ENCODE measurements at places on chromosomes 1 and 21. TPM values are rescaled to one million over a fixed set of nuclear protein-coding genes. Genes with fewer than 3 reads are reported as not detected.
A peak's percentile ranks its signal among the peaks of the same experiment; 100 is the strongest.

DNA sequence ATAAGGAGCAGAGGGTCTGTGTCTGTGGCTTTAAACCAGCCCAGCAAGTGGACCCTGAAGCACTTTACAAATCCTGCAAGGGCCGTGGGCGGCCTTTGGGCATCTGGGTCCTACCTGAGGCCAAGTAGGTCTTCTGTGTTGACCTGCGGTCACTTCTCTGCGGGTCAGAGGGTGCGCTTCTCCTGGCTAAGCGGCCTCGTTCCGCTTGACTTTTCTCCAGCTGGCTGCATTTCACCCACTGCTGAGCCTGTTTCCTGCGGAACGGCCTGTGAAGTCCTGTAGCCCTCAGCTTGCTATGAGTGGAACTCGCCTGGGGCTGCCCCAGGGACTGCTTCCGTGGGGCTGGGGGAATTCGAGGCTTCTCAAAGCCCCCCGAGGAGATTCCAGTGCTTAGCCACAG lies 43.3 kb downstream of the SLC37A1 start:
- no peak for DNase-seq

- peak; percentile 64 for DNase-seq
These were observed 499 bp upstream of the SH3GLB1 start for GRCh38 chr1:86703696-86704457.

- DNase-seq, result no peak
These were observed 98.9 kb downstream of the PGBD5 start for GRCh38 chr1:230326971-230327891.

DNA sequence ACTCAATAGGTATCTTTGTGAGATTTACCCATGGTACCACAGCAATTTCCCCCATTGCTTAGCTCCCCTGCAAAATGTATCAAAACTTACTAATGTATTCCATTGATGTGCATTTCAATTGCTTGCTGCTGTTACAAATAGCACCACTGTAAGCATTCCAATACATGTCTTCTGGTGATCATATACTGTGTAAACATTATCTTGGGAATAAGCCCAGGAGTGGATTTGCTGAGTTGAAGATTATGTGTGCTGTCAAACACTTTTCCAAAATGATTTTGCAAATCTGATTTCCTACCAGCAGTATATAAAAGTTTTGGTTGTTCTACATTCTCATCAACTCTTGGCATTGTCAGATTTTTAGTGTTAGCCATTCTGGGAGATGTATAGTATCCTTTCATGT lies 141.0 kb upstream of the KCTD3 start:
- DNase-seq, result no peak

DNA sequence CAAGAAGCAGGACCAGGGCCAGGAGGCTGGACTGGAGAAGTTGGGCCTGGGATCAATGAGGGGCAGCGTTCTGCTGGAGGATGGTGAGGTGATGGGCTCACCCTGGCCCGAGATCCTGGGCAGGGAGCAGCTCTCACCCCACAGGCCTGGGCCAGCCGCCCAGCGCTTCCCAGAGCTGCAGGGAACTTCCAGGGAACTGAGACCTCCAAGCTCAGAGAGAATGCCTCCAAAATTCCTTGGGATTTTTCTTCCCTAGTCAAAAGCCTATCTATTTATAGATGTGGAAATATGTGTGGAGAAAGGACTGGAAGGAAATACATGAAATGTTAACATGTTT lies 121.2 kb downstream of the SPSB1 start:
- DNase-seq, result no peak

DNA sequence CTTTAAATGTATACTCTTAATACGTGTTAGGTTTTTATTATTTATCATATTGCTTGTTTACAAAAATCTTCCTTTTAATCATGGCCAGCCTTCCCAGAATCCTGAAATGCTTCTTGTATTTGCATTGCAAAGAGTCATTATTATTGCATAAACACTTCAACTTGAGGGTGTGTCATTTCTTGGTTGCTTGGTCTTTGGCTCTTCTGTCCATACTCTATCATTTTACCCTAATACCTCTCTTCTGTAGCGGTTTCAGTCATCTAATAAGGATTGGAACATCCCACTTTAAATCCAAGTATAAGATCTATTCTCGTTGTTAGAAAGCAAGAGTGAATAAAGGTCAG lies 200.6 kb upstream of the CACYBP start:
- no peak for DNase-seq

GRCh38 chr1:11364170-11364569 lies 91.2 kb downstream of the UBIAD1 start:
- peak; percentile 12 for DNase-seq

DNA sequence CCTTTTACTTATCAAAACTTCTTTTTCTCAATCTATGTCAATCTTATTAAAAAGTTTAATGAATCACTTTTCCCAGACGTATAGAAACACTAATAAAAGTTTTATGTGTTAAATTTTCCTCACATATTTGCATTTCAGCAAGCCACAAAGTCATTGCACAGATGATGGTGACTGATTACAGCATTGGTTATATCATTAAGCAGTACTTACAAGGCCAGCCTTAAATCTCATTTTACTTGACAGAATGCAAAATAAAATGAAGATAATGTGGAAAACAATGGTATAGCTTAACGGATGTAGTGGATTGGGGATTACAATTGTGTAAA lies 39.5 kb downstream of the TMEM200B start:
- DNase-seq, result no peak

DNA sequence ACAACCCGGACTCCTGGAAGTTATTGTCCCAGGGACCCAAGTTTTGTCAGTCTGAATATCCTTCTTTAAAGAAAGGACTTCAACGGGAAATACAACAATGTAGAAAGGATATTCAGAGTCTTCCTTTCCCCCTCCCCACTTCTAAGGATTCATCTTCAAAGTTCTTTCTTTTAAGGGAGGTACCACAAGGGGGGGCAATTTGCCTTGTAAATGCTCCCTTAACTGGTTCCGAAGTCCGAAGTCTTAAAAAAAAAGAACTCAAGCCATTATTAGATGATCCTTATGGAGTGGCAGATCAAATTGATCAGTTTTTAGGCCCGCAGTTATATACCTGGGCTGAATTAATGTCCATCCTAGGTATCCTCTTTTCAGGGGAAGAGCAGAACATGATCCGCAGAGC lies 47.0 kb downstream of the SERINC2 start:
- no peak for DNase-seq

Gene BCL2L15
- 0.93 TPM for total RNA-seq

Gene GBP2
- 396 TPM for total RNA-seq

Gene HCRTR1
- not detected for total RNA-seq

Gene IQGAP3
- total RNA-seq, result 16.9 TPM

Gene ICOSLG
- total RNA-seq, result 2.4 TPM

Gene SFN
- 0.95 TPM for total RNA-seq

Gene RGS8
- not detected for total RNA-seq

Gene LORICRIN
- 0.19 TPM for total RNA-seq

All from activated CD4-positive, alpha-beta memory T cell treated with anti-CD3 and anti-CD28 coated beads for 36 hours (primary cell).